ENCODE measurements at places on chromosomes 3 and 15.
A peak's percentile ranks its signal among the peaks of the same experiment; 100 is the strongest.

GRCh38 chr15:68818066-68818768 lies 2.5 kb downstream of the ANP32A start:
- DNase-seq, result peak; percentile 87

DNA sequence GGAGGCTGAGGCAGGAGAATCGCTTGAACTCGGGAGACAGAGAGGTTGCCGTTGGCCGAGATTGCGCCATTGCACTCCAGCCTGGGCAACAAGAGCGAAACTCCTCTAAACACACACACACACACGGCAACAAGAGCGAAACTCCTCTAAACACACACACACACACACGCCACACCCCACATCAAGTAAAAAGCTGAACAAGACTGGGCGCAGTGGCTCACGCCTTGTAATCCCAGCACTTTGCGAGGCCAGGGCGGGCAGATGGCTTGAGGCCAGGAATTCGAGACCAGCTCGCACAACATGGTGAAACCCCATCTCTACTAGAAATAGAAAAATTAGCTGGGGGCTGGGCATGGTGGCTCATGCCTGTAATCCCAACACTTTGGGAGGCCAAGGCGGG lies 49.0 kb downstream of the HOMER2 start:
- no peak for DNase-seq

GRCh38 chr3:129310111-129311011 lies 31.7 kb downstream of the HMCES start:
- no peak for DNase-seq

GRCh38 chr3:187977659-187978058 lies 176.3 kb upstream of the LPP start:
- no peak for DNase-seq

DNA sequence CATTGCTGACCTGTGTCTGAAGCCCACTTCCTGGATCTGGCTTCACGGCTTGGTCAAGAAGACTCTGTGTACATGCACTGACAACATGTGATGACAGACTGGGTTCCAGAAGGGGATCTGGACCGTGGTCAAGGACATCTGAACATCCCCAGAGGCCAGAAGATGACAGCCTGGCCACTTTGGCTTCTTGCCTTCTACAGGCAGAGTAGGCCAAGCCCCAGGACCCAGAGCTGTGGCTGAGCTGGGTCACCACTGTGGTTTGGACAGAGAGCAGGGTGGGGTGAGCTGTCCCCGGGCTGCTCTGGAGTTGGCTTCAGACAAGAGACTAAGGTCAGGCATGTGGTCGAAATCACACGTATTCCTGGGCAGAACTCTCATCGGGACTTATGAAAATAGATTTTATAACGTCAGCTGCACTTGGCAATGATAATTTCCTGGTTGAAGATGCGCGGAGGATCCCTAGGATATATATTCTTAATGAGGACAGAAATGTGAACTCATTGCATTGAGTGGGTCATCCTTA lies 114.1 kb upstream of the FRMD4B start:
- DNase-seq, result no peak

DNA sequence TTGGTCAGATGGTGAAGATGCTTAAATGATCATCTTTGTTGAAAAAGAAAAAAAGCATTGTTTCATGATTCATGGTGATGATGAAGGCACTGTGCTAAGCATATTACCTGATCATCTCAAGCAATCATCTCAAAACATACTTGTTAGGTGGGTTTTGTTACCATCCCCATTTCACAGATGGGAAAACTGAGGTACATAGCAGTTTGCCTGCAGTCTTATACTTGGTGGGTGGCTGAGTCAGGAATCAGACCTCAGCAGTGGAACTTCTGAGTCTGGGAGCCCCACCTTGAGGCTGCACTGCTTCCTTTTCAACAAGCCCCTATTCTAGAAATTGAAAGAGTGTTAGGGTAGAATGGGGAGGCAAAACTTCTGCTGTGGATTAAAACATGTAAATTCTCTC lies 341.1 kb downstream of the THSD4 start:
- DNase-seq, result no peak

GRCh38 chr3:140432229-140432669 lies 245.6 kb upstream of the TRIM42 start:
- peak; percentile 94 for DNase-seq

DNA sequence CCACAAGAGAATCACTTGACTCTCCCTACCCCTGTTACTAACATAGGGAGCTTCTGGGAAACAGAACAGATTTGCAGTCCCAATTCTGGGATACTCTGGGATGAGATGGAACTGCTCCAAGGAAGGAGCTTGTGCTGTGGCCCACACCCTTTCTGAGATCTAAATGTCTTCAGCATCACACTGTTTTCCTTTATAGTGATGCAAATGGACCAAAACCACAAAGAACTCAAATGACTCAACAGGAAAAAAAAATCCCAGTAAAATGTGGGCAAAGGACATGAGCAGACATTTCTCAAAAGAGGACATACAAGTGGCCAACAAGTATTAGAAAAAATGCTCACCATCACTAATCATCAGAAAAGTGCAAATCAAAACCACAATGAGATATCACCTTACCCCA lies 155.6 kb downstream of the NECTIN3 start:
- no peak for DNase-seq

DNA sequence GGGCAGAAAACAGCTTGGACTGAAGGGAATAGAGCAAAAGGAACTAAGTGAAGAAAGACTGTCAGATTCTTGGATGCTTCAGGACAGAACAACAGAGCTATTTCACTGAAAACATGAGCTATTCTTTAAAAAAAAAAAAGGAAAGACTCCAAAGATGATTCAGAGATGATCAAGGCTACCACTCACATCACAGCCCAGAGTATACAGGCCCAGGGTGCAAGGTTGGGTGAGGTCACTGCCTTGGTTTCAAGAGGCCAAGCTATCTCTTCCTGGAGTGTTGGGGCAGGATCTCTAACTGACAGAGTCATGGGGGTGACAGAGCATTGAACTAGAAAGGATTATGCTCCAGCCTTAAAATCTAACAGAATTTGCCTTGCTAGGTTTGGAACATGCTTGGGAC lies 118.1 kb downstream of the AGBL1 start:
- DNase-seq, result no peak

DNA sequence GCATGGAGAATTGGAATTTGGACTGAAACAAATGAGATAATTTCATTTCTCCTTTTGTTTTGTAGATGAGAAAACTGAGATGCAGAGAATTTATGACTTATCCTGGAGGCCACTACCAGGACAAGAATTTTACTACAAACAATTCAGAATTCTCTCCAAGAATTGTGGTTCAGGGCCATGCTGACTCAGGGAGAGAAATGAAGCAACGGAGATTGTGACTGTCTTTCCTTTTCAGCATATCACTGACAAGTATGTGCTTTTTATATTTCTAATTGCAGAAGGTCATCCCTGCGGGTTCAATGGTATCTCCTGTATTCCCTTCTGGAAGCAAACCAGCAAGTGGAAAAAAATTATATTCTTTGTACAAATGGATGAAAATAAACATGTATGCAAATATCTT lies 170.8 kb upstream of the MITF start:
- DNase-seq, result no peak

DNA sequence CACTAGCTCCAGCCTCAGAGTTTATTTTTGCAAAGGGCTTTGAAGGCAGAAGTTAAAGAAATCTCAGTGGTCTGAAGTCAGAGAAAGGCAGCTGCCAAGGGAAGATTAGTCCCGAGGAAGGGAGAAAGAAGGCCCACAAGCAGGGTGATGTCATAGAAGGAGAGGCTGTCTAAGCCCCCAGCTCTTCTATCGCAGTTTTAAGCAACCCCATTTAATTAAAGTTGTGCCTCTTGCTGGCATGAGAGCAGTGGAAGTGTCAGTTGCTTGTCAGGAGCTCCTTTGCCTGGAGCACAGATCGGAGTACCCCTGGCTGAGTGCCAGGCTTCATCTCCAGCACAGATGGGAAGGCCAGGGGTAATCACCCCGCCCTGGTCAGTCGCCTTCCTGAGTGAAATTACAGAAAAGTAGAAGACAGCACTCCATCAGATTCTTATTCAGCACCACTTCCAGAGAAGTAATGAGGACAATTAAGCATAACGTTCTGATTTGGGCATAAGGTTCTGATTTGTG lies 530.7 kb downstream of the EPHB1 start:
- peak; percentile 85 for DNase-seq

- peak; percentile 68 for DNase-seq
Measured at GRCh38 chr15:47607695-47608094, 109.6 kb upstream of the SEMA6D start.

DNA sequence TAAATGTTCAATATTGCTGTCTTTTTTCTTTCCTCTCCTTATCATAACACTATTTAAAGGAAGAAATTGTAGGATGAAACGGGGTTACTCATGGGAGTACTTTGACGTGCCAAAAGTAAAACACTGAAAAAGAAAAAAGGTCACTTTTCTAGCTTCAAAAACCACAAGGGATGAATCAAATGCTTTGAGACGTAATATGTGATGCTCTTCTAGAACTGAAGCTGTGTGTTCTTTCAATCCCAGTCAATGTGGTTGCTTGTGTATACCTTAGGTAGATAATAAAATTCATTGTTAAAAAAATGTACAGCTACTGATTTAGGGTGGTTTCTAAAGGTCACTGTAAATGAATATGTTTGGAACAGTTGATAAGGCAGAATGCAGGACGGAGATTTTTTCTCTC lies 538.8 kb upstream of the ZNF717 start:
- no peak for DNase-seq

GRCh38 chr3:41131224-41131623 lies 68.1 kb upstream of the CTNNB1 start:
- DNase-seq, result no peak

- DNase-seq, result peak; percentile 71
Measured at GRCh38 chr3:155701882-155702465, 42.9 kb downstream of the PLCH1 start.

DNA sequence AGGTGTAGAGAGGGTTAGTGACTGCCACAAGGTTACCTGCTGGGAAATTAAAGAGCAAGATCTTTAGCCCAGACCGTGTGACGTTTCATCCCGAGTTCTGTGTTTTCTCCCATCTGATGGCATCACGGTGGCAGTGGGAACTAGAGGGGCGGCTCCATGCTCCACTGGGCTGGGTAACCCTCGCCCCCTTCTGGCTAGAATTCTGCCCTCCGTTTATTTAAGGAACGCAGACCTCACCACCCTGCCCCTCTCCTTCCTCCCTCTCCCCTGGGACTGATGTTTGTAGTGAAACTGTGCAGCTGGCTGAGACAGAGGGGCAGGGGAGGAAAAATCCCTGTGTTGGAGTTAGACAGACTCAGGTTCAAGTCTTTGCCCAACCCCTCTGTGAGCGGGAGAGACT lies 65.6 kb downstream of the ITGA11 start:
- peak; percentile 65 for DNase-seq

GRCh38 chr3:13268120-13268519 lies 152.0 kb downstream of the NUP210 start:
- DNase-seq, result no peak

DNA sequence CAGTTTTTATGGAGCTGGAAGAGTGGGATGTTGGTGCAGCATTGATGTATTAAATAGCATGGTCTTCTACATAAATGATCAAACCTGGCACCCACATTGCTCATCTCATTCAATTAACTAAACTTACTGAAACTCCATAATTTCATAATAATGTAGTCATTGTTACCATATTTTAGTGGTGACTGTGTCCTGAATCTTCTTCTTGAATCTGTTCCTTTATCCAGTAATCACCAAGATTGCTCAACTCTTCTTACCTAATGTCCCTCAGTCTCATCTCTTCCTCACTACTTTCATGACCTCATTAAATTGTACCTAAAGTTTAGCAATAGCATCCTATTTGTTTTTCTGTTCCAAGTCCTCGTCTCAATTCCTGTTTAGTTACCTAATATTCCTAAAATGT lies 69.8 kb downstream of the FGF7 start:
- no peak for DNase-seq

GRCh38 chr3:90011131-90011530 lies 903.7 kb downstream of the EPHA3 start:
- DNase-seq, result no peak

GRCh38 chr15:86247249-86247955 lies 167.7 kb downstream of the AGBL1 start:
- DNase-seq, result no peak

DNA sequence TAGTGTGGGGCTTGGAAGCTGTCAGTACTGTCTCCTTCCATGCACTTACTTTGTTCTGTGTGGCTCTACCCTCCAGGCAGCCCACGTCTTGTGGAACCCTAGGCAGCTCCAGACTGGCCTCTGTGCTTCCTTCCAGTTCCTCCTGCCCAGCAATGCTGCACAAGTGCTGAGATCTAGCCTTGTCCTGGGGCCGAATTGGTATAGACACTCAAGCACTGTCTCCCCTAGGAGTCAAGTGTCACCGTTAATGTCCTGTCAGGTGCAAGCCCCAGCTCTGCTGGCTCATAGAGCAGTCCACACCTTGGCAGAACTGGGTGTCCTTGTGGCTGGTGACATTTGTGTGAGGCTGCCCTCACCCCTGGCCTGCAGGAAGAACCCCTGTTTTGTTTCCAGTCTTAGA lies 130.1 kb downstream of the EEFSEC start:
- DNase-seq, result no peak

GRCh38 chr15:70783610-70784022 lies 20.3 kb upstream of the UACA start:
- DNase-seq, result no peak

DNA sequence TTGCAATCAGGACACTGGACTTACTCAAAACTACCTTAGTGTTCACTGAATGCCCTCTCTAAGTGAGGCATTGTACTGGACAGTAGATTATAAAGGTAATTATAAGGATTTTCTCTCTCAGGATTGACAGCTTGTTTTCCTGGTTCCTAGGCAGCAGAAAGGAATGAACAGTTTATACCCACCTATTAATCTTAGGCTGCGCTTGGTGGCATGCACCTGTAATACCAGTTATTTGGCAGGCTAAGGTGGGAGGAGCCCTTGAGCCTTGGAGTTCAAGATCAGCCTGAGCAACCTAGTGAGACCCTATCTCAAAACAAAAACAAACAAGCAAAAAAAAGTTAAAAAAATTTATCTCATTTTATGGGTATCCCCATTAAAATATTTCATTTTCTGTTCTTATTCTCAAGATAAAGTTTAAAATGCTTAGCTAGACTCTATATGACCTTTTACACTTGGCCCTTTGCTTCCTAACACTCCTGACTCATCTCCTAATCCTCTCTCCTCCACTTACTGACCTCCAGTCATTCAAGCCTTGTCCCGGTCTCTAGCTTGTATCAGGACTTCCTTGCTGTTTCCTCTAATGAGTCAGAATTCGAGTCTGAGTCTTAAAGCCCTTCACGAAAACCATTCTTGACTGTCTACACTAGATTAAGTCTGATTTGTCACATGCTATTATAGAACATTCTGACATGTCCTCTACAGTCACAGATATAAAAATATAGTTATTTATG lies 348.6 kb downstream of the NLGN1 start:
- DNase-seq, result peak; percentile 71

Data from NCI-H69 (cell line).